ENCODE measurements at places on chromosomes 16 and 17.

DNA sequence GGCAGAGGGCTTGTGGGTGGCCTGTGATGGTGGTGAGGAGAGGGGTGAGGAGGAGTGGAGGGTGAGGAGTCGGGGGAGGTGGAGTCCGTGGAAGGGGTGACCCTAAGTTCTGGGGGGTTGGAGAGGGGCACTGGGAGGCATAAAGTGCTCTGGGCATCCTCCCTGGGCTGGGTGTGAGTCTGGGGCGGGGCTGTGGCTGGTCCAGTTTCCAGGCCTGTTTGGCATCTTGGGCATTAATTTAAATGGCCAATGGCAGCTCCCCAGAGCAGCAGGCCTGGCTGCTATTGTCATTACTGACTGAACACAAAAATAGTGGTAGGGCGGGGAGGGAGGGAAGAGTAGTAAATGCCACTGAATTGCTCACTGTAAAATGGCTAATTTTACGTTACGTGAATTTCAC is 7.7 kb upstream of the ARHGAP23 start:
- no peak for DNase-seq

GRCh38 chr17:8922451-8922850 is 43.1 kb downstream of the PIK3R5 start:
- no peak for DNase-seq

GRCh38 chr17:22695228-22695619 is 1002.9 kb downstream of the KCNJ18 start:
- DNase-seq, result no peak

GRCh38 chr17:20935740-20936139 is 107.1 kb downstream of the USP22 start:
- DNase-seq, result no peak

- DNase-seq, result no peak
Measured at GRCh38 chr16:15494236-15494635, 59.8 kb downstream of the BMERB1 start.

DNA sequence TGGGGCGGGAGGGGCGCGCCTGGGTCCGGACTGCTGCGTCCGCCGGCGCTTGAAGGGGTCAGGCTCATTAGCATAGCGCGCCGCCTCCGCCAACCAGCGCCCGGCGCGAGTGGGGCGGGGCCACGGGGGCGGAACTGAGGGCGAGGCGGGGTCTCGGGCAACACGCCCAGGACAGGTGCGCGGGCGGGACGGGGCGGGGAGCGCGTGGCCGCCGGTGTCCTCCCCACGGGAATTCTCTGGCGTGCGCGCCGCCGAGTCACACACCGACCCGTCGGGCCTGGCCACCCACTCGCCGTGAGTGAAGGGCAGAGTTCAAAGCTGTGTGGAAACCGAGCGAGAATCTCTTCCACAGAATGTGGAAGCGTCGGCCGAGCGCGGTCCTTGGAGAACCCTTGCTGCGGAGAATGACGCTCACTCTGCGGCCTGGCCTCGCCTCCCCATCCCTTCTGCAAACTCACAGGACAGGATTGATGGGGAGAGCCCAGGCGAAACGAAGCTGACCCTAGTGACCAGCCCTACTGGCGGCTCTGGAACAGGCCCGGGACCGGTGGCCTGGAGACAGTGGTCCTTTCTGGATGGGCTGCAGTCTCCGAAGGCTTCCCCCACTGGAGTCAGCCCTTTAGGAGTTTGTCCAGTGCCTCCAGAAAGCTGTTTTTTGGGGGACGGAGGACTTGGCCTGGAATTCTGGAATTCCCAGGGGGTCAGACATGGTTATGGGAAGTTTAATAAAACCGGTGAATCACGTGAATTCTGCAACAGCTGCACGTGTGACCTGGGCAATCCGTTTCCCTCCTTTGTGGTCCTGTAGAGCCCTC is at the start of gene SNAI3:
Gene SNAI3 (minus strand): TSS at position 69 of the 815 bp plus-strand sequence. CDS start 101 bp downstream, outside the sequence.
- peak; percentile 81 for DNase-seq

GRCh38 chr16:60945225-60945624 is 1091.0 kb downstream of the CDH8 start:
- DNase-seq, result no peak

DNA sequence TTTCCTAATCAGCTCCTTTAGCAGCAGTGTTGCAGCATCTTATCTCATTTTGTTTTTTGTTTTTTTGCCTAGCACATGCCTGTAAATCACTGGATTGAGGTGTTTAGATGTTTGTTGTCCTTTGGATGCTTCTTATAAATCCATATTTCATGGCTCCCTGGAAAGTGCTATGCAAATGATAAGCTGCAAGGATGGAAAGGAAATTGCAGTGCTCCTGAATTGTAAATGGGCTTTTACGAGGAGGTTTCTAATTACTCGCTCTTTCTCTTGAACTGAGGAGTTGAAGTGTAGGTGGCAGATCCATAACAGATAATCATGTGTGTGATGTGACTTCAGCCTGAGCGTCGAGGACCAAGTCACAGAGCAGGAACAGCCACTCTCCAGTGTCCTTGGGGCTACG is 45.0 kb downstream of the MAPT start:
- DNase-seq, result no peak

DNA sequence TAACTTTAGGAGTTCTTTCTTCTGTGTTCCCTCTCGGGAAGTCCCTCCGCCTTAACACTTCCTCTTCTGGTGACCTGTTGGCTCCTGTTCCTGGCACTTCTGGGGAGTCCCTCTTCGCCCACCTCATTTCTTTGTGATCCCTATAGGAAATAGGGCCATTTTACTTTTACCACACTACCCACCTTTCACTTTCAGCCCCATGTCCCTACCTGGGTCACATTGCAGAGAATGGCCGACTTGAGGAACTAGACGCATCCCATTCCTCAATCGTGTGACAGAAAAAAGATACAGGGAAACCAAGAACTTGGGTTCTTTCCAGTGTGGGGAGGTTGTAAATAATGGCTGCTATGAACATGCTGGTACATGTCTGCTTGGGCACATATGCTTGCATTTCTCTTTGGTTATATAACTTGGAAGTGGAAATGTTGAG is 6.6 kb downstream of the IL21R start:
- no peak for DNase-seq

DNA sequence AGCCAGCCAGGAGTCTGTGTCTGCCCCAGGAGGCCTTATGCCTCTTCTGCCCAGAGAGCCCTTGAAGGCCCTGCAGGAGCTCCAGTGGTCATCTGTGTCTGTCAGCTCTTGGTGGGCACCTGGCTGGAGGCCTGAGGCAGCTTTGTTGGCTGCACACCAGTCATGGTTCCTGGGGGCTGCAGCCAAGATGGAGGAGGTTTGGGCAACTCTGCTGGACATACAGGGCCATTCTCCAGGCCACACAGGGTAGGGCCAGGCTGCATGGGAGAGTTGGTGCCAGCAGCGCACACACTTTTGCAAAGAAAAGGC is 29.4 kb downstream of the B9D1 start:
- DNase-seq, result no peak

- peak; percentile 11 for DNase-seq
Measured at GRCh38 chr16:85611444-85612190, 1.5 kb upstream of the GSE1 start.

- DNase-seq, result no peak
Measured at GRCh38 chr17:39205112-39205526, 5.0 kb downstream of the RPL19 start.

- DNase-seq, result no peak
Measured at GRCh38 chr17:29051194-29051593, 8.3 kb downstream of the PIPOX start.

- DNase-seq, result no peak
Measured at GRCh38 chr17:17346428-17347233, 43.5 kb downstream of the NT5M start.

DNA sequence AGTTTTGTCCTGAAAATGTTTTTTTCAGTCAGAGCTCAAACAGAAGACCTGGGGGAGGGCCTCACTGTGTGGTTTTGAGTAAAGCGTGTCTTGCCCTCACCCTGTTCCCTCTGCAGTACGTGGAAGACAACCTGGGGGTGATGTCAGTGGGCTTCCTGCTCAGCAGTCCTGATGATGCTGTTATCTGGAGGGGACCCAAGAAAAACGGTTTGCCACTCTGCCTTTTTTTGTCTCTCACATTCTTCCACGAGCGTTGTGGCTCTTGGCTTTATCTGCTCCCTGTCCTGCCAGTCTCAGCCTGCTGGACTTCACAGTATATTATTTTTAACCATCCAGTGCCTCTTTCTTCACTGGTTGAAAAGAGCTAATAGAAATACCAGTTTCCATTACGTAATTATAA is 12.9 kb downstream of the NUBP1 start:
- DNase-seq, result no peak

DNA sequence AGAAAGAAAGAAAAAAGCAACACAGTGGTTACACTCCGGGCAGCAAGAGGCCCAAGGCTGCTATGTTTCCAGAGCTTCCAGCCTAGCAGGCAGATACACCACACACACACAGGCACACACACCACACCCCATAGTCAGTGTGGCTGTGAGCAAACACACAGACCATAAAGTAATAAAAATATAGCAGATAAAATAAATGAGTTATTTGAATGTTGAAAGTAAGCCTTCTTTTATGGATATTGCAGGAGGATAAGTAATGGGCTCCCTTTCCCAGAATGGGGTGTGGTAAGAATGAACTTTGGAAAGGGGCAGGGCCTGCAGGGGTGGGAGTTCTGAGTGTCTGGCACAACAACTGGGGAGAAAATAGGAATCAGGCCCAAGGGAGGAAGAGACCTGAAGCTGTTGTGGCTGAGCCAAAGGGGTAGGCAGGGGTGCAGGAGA is 4.8 kb upstream of the CDK5RAP3 start:
- no peak for DNase-seq

DNA sequence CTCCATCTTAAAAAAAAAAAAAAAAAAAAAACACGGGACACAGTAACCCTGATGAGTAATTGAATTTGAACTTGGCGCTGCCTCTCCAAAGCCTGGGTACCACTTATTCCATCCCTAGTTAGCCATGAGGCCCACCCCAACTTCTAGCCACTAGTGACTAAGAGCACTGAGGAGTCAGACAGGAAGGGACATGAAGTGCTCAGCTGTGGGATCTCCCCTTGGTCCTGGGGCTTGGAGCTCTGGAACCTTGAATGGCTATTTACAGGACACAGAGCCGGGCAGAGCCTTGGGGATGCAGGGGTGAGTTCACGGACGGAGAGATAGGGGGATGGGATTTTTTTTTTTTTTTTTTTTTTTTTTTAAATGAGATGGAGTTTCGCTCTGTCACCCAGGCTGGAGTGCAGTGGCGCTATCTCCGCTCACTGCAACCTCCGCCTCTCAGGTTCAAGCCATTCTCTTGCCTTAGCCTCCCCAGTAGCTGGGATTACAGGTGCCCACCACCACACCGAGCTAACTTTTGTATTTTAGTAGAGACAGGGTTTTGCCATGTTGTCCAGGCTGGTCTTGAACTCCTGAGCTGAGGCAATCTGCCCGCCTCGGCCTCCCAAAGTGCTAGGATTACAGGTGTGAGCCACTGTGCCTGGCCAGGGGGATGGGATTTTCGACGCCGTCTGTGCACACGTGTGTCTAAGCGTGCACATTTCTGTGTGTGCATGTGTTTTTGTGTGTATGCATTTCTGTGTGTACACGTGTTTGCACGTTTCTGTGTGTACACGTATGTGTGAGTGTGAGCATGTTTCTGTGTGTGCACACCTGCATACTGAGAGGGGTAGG is 20.4 kb upstream of the CIBAR2 start:
- DNase-seq, result no peak

DNA sequence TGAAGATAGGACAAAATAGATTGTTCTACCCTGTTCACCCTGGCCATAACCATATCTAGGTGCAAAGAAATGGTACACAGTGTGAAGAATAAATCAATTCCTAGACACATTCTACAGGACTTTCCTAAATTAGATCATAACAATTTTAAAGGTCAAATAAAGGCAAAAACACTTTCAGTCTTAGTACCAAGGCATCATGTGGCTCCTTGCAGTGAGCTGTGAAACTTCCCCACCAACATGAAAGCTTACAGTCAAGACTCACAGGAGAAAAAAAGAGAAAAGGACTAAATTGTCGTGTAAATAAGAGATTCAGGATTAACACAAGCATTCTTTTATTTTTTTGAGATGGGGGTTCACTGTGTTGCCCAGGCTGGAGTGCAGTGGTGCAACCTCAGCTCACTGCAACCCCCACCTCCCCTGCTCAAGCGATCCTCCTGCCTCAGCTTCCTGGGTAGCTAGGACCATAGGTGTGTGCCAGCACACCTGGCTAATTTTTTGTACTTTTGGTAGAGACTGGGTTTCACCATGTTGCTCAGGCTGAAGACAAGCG is 14.2 kb downstream of the NSMCE1 start:
- peak; percentile 46 for DNase-seq

DNA sequence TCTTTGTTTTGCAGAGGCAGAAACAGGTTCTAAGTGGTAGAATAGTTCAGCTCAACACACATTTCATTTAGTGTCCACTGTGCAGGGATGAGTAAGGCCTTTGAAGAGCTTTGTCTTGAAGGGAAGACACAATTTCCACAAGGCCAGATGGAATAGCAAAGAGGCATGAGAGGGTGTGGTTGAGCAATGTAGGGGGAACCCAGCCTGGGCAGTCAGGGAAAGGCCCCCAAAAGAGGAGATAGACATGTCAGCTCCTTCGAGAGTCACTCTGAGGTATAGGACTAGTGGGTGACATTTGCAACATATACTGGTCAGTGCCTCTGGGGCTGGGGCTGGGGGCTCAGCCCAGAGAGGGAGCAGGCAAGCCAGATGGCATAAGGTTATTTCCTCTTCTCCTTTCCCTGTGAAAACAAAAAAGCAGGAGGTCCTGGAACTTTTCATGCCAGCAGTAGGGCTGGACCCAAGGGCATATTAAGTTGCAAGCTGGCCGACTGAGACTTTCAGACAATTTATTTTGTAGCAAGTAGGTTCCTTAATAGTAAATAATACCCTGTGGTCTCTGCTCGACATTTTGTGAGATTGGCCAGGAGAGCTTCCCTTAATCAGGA is 7.1 kb downstream of the ALKBH5 start:
- DNase-seq, result no peak

GRCh38 chr17:14209215-14209614 is 27.4 kb downstream of the CDRT15 start:
- no peak for DNase-seq

Measured in CD4-positive, alpha-beta T cell treated with Interleukin-2 at 100 ng/mL for 4 hours (primary cell).